ENCODE measurements at places on chromosomes 4 and X.

GRCh38 chr4:129345609-129346008 lies 249.7 kb downstream of the C4orf33 start:
- no peak for DNase-seq

GRCh38 chr4:156751486-156751885 lies 220.1 kb downstream of the PDGFC start:
- DNase-seq, result no peak

DNA sequence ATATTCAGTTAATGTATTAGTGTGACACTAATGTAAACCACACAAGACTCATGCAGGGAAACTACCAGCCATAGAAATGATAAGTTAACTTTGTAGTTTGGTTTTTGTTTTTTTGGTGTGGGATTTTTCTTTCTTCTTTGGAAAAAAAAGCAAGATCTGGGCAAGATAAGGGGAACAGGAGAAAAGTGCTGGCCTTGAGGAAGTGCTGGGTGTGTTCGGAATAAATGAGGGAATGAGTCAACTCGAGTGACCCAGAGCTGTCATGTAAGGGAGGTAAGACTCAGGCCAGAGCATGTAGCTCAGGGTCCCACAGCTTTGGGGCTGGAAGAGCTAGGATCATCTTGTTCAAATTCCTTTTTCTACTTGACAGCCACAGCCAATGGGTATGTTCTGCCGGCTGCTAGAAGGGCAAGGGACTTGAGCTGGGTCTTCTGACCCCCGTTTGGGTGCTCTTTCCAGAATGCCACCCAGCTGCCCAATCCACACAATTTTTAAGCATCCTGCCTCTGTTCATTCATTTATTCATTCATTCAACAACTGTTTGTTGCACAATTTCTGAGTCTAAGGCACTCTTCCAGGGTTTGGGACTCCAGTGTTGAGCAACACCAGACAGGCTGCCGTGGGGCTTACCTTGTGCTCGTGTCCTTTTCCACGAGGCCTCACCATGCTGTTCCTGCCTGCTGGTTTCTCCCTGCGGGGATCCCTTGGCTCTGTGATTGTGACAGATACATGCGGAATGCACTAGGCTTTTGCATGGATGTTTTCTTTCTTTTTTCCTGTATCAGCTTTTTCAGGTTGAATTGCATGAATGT lies 54.5 kb downstream of the CLDN34 start:
- DNase-seq, result no peak

DNA sequence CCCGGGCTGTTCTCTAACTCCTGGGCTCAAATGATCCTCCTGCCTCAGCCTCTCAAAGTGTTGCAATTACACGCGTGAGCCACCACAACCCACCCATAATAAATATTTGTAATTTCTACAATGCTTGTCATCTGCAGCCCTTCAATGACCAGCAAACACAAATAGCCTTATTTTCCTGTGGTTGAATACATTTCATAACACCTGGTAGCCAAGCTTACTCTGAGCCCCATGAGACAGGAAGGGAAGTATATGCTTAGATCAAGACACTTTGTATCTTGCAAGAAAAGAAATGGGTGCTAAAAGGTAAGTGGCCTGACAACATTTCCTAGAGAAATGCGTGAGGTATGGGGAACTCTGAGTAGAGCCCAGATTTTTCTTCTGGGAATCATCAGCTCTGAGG lies 56.9 kb upstream of the PDGFRA start:
- DNase-seq, result no peak

GRCh38 chr4:109691411-109691920 lies 11.8 kb downstream of the CASP6 start:
- no peak for DNase-seq

GRCh38 chr4:151896880-151897279 lies 136.1 kb upstream of the GATB start:
- no peak for DNase-seq

GRCh38 chr4:142558851-142559250 lies 287.2 kb downstream of the INPP4B start:
- DNase-seq, result no peak

DNA sequence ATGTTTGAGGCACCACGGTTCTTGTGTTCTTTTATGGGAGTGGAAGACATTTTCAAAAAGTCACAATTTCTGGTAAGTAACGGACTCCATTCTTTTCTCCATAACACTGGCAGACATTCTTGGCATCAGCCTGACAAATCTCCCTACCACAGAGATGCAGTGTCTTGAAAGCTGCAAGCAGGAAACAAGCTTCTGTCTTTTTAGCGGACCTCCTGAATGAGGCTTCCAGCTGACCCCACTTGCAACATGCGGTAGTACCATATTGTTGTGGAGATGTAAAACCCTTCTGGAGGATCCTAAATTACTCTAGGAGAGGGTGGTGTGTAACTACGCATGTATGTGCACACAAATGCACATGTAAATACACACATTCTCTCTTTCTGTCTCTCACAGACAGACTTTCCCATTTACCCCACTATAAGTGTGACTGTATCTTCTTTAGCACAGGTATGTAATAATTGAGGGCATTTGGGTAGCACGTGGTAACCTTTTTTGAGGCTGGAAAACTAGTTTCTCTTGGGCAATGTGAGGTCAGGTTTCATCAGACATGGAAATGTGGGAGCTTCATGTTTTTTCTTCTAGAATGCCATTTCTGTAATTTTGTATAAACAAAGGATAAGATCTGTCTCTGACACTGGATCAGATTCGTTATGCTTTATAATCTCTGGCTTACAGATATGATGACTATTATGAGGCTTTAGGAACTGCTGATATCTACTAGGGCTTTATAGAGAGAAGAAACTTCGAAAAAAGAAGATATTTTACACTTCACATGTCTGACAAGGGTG lies 130.1 kb downstream of the MGST2 start:
- no peak for DNase-seq

DNA sequence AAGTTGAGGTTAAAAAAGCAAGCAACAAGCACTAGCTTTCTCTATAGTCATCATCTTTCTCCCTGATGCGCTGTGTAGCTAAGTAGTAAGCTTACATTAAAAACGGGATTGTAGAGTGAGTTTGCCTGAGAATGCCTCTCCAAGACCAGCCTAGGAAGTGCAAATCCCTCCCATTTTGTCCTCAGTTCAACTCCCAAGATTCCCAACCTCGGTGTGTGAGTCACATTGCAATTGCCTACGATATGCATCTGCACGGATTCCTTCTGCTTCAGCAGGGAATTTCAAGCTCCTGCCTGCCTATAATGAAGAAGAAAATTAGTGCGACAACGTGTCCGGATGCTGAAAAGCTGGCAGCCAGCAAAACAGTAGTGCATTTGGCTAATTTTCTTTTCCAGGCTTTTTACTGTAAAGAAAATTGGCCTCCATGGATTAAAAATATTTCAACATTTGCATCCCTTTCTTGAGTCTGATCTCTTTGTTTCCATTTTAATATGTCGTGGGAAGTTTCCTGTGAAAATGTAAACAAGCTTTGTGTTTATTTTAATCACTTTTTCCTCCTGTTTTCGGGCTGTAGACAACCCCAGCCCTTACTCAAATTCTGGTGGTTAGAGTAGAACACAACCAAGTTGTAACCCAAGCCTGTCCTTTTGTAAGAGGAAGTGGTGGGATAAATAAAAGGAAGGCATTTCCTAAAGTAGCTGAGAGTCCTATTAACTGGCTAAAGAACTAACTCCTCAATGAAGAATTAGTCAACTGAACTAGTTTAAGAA lies 58.4 kb upstream of the TET2 start:
- no peak for DNase-seq

DNA sequence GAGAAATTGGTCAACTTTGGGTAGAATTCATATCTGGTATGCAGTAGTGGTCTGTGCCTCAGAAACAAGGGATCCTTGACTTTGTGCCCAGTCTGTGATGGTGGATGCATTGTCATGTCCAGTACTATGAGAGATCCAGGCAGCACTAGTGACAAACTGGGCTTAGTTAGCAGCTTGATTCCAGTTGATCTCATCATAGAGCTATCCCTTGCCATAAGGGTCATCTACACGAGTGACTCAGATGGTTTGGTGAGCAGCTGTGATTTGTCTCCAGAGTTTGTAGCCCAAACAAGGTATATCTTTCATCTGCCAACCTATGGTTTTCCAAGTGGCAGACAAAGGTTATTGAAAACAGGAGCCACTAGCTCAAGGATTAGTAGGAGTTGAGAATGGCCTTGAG lies 298.8 kb downstream of the GBA3 start:
- no peak for DNase-seq

GRCh38 chr4:174023641-174024040 lies 259.8 kb downstream of the FBXO8 start:
- no peak for DNase-seq

GRCh38 chrX:153019166-153019565 lies 25.2 kb upstream of the PNMA5 start:
- DNase-seq, result no peak

DNA sequence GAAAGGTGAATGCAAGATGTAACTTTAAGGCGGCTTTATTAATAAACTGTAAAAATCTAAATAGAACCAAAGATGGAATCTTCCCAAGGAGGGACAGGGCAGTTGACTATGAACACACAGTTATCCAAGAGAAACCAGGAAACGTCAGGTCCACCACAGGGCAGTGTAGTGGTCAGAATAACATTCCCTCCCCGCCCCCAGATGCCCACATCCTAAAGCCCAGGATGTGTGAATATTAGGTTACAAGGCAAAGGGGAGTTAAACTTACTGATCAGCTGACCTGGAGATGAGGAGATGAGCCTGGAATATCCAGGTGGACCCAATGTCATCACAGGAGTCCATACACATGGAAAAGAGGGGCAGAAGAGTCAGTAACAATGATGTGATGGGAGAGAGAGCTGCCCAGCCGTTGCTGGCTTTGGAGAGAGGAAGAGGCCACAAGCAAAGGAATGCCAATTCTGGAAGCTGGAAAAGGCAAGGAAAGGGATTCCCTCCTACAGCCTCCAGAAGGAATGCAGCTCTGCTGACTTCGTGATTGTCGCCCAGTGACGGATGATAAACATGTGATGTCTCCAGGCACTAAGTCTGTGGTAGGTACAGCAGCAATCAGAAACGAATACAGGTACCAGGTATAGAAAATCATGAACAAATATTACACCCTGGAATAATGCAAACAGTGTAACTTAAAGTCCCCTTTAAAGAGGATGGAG lies 5.2 kb downstream of the SH3KBP1 start:
- no peak for DNase-seq

DNA sequence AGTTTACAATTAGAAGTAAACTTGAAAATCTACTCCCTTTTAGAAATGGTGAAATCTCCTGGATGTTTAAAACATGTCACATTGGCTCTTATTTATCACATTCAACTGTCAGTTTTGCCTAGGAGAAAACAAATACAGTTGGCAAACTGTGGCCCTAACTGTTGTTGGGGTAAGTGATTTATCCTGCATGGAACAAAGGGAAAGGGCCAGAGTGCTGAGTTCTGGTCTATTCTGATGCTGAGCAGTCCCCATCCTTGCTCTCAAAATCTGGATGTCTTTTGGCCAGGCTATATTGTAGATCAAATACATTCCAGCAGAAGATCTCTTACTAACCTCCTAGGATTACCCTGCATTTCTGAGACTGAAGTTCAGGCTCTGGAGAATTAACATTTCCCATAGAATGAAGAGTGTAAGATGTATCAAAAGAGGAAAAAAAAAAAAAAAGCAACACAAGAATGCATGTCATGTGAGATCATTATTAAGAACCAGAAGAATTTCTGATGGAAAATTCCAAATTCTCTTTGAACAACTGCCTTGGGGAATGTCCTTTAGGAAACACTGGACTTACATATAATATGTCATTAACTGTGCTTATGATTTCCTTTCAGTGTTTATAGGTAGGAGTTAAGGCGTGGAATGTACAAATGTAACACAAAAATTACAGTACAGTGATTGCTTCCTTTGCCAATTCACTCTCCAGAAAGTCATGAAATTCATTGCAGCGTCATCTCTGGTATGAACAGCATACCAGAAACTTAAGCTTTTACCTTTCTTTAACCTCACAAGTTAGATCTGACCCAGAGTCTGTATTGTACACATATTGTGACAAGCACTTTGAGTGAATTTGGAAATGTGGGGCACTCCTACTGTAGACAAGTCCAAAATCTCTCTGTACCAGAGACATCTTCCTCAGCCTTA lies 1012.5 kb upstream of the LCORL start:
- no peak for DNase-seq

- peak; percentile 22 for DNase-seq
Measured at GRCh38 chr4:184100297-184100885, 117.3 kb downstream of the ENPP6 start.

- no peak for DNase-seq
Measured at GRCh38 chr4:47933840-47934239, 19.5 kb upstream of the NFXL1 start.

- no peak for DNase-seq
Measured at GRCh38 chr4:153276971-153277370, 67.5 kb upstream of the MND1 start.

DNA sequence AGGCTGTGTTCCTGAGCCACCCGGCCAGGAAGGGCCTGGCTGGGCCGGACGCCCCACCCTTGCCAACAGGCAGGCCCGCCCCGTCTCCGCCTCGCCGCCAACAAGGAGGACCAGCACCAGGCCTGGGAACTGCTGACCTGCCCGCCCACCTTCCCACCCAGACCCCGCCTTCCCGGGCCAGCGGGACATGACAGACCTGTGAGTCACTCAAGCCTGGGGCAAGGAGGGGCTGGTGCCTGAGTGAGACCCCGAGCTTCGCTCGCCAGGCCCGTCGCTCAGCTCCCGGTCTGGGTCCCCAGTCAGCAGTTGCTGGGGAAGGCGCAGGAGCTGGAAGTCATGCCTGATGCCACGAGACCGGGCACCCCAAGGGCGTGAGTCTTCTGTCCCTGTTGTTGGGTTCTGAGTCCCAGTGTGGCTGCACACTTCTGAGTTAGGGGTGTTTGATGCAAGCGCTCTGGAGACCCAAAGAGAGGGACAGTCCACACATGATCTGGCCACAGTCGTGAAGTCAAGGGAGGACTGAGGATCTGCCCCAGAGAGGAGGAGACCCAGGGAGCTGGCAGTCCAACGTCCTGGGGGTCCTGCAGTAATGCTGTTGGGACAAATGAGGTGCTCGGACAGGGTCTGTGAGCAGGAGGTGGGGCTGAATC lies at the start of gene DNASE1L1:
DNASE1L1 (minus strand) TSS at position 33 of the 650 bp plus-strand sequence. CDS start 3,686 bp downstream, outside the sequence.
- no peak for DNase-seq

DNA sequence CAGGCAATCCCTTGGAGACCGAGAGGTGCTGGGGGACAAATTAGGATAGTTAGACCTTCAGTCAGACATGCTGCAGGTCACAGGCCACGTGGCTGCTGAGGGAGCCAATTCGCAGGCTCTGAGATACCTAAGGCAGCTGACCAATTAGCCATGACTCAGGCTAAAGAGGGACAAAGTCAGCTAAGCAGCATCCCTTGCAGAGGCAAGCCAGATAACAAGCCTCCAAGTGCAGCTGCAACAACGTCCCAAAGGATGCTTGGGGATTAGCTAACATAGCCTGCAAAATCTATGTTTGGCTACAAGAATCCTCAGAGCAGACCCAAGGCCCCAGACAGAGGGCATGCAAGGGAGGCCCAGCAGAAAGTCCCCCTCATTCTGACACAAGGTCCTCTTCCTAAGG lies 93.5 kb downstream of the SEL1L3 start:
- DNase-seq, result no peak

- no peak for DNase-seq
Measured at GRCh38 chr4:48112017-48112667, 21.9 kb downstream of the TXK start.

DNA sequence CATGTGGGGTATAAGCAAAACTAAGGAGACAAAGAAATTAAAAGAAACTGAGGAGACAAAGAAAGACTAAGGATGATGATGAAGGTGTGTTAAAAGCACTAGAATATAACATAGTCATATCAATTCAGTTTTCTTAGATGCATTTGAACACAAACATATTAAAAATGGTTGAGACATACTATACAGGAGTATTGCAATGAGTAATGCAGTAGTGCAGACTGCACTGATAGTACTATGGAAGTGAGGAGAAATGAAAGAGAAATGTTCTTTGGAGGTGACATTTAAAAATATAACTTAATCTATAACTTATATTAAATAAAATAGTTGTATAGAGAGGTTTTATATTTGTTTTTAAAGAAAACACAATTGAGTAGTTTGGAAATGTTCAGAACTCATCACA lies 279.2 kb downstream of the CAMK2D start:
- DNase-seq, result no peak

All from stimulated activated CD4-positive, alpha-beta T cell treated with anti-CD3 and anti-CD28 coated beads, Interleukin-1b, Interleukin-23, amount 100 ng/mL, for 1 hour (primary cell).